ENCODE measurements at places on chromosomes 2 and 18. TPM values are rescaled to one million over a fixed set of nuclear protein-coding genes. Genes with fewer than 3 reads are reported as not detected.

The ASIC4 gene
- total RNA-seq: not detected

DNA sequence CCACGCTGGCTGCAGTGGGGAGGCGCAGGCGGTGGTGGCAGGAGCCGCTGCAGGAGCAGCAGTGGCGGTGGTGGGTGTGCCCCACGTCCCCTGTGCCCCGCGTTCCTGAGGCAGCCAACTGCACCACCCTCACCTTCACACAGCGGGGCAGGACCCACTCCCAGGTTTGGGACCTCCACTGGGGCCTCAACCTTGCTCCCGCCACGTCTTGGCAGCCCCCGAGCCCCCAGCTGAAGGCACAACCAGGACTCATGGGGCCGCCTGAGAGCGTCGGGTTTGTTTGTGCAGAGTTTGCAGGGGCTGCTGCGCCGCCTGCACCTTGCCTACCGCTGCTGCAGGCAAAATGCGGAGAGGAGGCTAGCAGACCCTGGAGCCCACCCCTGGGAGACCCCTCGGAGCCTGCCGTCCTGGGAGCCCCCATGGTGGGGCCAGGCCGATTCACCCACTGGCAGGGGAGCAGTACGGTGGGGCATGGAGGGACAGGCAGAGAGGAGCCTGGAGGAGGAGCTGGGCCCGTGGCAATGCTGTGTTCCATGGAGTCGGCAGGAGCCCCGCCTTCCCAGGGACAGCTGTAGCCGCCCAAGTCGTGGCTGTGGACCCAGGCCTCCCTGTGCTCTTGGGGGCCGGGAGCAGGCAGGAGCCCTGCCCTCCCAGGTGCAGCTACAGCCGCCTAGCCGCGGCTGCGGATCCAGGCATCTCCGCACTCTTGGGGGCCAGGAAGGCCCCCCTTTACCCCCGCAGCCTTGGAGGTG lies 14.7 kb upstream of the EML6 start:
- DNase-seq: no peak

- DNase-seq: no peak
Observed at GRCh38 chr2:158544998-158545397, 88.2 kb downstream of the PKP4 start.

GRCh38 chr2:185245216-185245615 lies 493.4 kb upstream of the FSIP2 start:
- no peak for DNase-seq

GRCh38 chr2:99489761-99490622 lies at the start of gene REV1:
Gene REV1, minus strand, starts transcription at chr2:99490017. Its CDS starts 25,042 bp downstream, at chr2:99464975.
- peak; percentile 97 for DNase-seq

- peak; percentile 67 for DNase-seq
Observed at GRCh38 chr18:13425357-13426091, 207.0 kb downstream of the LDLRAD4 start.
